ENCODE measurements at places on chromosomes 3 and 15. TPM values are rescaled to one million over a fixed set of nuclear protein-coding genes. Genes with fewer than 3 reads are reported as not detected.
A peak's percentile ranks its signal among the peaks of the same experiment; 100 is the strongest.

DNA sequence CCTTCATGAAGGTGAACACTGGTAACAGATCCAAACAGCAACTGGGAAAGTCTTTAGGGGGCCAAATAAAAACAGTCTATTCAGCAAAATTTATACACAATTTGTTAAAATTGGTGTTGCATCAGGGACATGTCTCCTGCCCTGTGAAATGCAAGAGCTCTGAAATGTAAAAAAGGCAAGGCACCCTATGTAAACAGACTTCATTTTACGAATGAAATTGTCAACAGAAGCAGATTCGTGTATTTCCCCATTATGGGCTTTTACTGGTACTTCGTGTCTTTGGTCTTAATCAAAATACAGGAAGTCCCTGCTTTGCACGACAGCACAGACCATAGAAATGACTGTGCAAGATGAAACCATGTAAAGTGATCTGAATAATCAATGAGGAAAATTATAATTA, 127.3 kb upstream of the THBS1 start:
- no peaks in the 10 kb centered on the region for H3K36me3 ChIP-seq
- H3K4me3 ChIP-seq, result no peak overlapping the region
- DNase-seq, result no peak
- H3K27me3 ChIP-seq, result no peaks in the 10 kb centered on the region
- H3K27ac ChIP-seq, result no peak overlapping the region
- no peaks in the 10 kb centered on the region for H3K4me1 ChIP-seq

DNA sequence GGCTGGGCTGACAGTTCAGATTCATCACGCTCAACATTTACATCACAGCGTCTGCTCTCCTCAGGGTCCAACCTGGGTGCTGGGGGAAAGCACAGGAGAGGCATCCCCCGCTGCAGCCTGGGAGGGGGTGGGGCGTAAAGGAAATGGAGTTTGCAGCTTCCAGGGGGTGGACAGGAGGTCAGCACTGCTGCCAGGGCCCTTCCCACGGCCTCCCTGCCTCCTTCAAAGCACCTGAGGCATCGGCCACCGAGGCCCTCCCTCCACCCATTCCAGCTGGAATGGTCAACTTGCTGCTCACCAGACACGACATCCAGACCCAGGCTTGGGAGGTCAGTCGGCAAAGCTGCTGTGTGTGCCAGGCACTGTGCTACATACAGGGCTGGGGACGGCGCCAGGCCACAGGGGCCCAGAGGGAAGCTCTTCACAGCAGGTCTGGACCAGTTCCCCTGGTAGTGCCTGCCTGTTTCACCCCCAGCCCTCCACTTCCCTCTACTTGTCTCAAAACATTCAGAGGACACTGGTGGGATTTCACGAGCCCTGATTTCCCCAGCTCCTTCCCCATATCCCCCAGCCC, 120.7 kb downstream of the ANP32A start:
- no peak overlapping the region for H3K27ac ChIP-seq
- no peaks in the 10 kb centered on the region for H3K36me3 ChIP-seq
- H3K4me1 ChIP-seq, result no peaks in the 10 kb centered on the region
- no peaks in the 10 kb centered on the region for H3K27me3 ChIP-seq
- no peak overlapping the region for H3K4me3 ChIP-seq
- no peak for DNase-seq

The VPS33B gene
- 18.1 TPM for total RNA-seq

DNA sequence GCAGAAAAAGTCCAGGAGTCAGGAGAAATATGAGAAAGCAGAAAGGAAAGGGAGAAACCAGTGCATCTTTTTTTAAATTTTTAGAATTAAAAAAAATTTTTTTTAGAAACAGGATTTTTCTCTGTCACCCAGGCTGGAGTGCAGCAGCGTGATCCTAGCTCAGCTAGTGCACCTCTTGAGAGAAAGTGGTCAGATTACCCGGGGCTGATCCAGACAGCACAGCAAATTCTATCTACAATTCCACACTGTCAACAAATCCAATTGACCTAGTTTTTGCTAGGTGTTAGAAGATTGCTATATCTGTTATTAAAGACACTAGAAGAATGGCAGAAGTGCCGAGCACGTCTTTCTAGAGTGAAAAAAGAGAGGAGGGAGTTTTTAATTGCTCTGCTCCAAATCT, 117.3 kb downstream of the RFTN1 start:
- H3K4me1 ChIP-seq, result no peaks in the 10 kb centered on the region
- DNase-seq, result no peak
- no peaks in the 10 kb centered on the region for H3K27me3 ChIP-seq
- H3K36me3 ChIP-seq, result no peaks in the 10 kb centered on the region
- no peak overlapping the region for H3K4me3 ChIP-seq

The TMEM158 gene
- 2.3 TPM for total RNA-seq

DNA sequence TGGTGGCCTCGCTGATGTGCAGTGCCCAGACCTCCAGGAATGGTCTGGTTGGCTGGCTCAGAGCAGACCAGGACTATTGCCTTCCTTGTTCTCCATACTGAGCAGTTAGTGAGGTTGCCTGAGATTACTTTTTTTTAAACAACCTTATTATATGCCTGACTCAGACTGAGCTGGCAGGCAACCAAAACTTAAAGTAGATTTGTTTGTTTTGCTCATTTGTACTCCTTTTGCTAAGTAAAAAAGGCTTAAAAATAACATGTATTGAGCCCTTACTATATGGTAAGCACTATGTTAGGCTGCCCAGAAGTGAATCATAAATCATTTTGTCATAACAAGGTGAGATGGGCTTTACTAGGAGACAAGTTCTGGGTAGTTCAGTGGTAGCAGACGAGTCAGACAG, 92.4 kb downstream of the GHSR start:
- H3K27me3 ChIP-seq, result no peaks in the 10 kb centered on the region
- no peaks in the 10 kb centered on the region for H3K36me3 ChIP-seq
- H3K27ac ChIP-seq, result no peak overlapping the region
- peak; percentile 34 for DNase-seq
- H3K4me1 ChIP-seq, result no peaks in the 10 kb centered on the region

DNA sequence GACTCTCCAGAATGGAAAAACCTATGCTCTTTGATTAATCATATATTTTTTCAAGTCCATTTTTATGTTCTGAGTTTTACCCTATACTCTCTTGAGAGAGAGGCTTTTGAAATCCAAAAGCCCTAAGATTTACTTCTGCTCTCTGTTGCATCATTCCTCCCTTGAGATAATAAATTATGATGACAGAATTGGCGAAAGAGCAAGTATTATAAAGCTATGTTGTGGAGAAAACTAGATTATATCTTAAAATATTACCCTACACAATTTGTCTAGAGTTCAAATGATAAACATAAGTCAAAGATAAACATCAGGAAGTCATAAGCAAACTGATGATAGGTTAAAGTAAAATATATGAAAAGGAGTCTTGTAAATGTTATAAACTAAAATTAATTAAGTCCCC, 293.4 kb upstream of the MME start:
- H3K27me3 ChIP-seq, result no peaks in the 10 kb centered on the region
- H3K36me3 ChIP-seq, result no peaks in the 10 kb centered on the region
- no peak for DNase-seq
- no peak overlapping the region for H3K4me3 ChIP-seq
- no peak overlapping the region for H3K27ac ChIP-seq

The CCDC54 gene
- total RNA-seq, result not detected

The PAQR5 gene
- total RNA-seq, result 71.1 TPM

- H3K36me3 ChIP-seq, result no peaks in the 10 kb centered on the region
- DNase-seq, result no peak
- H3K27me3 ChIP-seq, result no peaks in the 10 kb centered on the region
- H3K4me1 ChIP-seq, result no peaks in the 10 kb centered on the region
These were observed 103.8 kb upstream of the IL12A start for GRCh38 chr3:159884661-159885402.

The SLC12A8 gene
- 20.7 TPM for total RNA-seq

The SEMA3B gene
- 51.6 TPM for total RNA-seq

GRCh38 chr3:120907659-120908029, 361 bp upstream of the STXBP5L start:
- H3K27me3 ChIP-seq, result peaks cover 13% of the 10 kb centered on the region
- DNase-seq, result no peak
- H3K27ac ChIP-seq, result no peak overlapping the region

The ARGFX gene
- not detected for total RNA-seq

DNA sequence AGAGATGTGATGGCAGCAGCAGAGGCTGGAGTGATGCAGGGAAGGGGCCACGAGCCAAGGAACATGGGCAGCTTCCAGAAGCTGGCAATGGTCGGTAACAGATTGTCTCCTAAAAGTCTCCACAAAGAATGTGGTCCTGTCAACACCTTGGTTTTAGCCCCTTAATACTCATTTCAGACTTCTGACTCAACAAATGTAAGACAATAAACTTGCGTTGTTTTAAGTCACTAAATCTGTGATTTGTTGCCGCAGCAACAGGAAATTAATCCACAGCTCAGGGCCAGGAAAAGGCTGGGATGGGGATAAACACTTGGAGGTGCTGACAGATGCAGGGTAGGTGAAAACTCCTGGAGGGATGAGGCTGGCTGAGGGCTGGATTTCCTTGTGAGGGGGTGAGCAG, 69.9 kb downstream of the OXNAD1 start:
- no peaks in the 10 kb centered on the region for H3K4me1 ChIP-seq
- H3K27me3 ChIP-seq, result no peaks in the 10 kb centered on the region
- no peak overlapping the region for H3K27ac ChIP-seq
- no peak overlapping the region for H3K4me3 ChIP-seq
- no peak for DNase-seq

GRCh38 chr3:65151666-65152065, 463.9 kb upstream of the ADAMTS9 start:
- H3K36me3 ChIP-seq, result no peaks in the 10 kb centered on the region
- no peaks in the 10 kb centered on the region for H3K27me3 ChIP-seq
- no peak overlapping the region for H3K27ac ChIP-seq
- H3K4me1 ChIP-seq, result no peaks in the 10 kb centered on the region
- DNase-seq, result no peak

- H3K36me3 ChIP-seq, result no peaks in the 10 kb centered on the region
- H3K27ac ChIP-seq, result no peak overlapping the region
- H3K4me3 ChIP-seq, result no peak overlapping the region
These were observed 48.8 kb downstream of the STRIT1 start for GRCh38 chr3:155244699-155245098.

DNA sequence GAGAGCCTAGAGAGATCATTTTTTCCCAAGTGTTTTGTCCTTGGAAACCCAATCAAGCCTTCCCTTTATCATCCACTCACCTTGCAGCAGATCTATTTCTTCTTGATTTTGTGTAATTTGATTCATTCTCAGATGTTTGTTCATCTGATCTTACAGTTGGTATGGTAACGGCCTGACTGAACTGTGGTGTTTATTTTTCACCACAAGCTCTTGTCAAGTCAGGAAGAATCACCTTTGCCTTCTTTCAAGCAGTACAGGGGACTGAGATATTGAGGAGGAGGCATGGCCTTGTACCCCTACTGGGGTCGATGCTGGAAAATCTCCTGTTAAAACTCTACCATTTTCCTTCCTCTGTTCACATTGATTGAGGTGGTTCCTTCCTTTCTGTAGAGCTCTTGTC, 361.4 kb upstream of the CFAP20DC start:
- DNase-seq, result no peak
- no peak overlapping the region for H3K4me3 ChIP-seq
- peaks cover 14% of the 10 kb centered on the region for H3K4me1 ChIP-seq
- H3K27ac ChIP-seq, result no peak overlapping the region
- H3K27me3 ChIP-seq, result no peaks in the 10 kb centered on the region

DNA sequence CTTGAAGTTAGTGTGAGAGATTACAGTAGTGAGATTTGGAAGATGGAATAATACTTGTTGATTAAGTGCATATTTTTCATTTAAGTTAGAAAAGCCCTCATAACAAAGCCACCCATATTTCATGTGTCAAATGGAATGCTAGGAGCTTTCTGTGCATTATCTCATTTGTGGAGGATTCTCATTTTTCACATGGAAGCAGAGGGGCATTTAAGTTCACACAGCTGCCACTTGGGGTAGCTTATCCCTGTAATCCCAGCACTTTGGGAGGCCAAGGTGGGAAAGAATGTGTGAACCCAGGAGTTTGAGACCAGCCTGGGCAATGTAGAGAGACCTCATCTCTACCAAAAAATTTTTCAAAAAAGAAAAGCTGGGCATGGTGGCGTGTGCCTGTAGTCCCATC, 55.2 kb downstream of the RAB7A start:
- H3K36me3 ChIP-seq, result no peaks in the 10 kb centered on the region
- DNase-seq, result no peak
- H3K27me3 ChIP-seq, result no peaks in the 10 kb centered on the region
- no peak overlapping the region for H3K27ac ChIP-seq
- peaks cover 22% of the 10 kb centered on the region for H3K4me1 ChIP-seq

DNA sequence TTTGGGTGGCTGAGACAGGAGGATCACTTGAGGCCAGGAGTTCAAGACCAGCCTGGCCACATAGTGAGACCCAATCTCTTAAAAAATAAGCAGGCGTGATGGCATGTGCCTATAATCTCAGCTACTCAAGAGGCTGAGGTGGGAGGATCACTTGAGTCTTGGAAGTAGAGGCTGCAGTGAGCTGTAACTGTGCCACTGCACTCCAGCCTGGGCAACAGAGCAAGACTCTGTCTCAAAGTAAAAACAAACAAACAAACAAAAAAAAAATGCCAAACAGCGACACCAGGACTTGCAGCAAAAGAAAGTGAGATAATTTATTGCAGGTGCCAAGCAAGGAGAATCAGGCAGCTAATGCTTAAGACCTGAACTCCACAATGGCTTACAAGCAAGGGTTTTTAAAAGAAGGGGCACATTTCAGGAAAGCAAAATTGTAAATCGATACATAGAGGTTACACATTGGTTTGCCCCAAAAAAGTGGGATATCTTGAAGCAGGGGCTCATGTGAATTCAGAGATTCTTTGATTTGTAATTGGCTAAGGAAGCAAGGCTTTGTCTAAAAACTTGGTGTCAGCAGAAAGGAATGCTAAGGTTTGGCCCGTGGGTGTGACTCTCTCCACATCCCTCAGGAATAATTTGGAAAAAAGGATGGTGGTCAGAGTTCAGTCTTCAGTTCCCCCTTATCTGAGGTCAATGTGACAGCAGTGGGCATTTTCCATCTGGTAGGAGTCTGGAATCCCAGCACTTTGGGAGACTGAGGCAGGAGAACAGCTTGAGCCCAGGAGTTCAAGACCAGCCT, 5.2 kb upstream of the MPI start:
- no peak for DNase-seq
- no peaks in the 10 kb centered on the region for H3K4me1 ChIP-seq
- H3K4me3 ChIP-seq, result no peak overlapping the region
- H3K27ac ChIP-seq, result no peak overlapping the region

GRCh38 chr3:149553781-149554451, 79.4 kb downstream of the TM4SF4 start:
- peak overlapping the region; percentile 54 for H3K27ac ChIP-seq
- DNase-seq, result no peak
- H3K27me3 ChIP-seq, result no peaks in the 10 kb centered on the region
- no peak overlapping the region for H3K4me3 ChIP-seq
- H3K36me3 ChIP-seq, result no peaks in the 10 kb centered on the region
- H3K4me1 ChIP-seq, result no peaks in the 10 kb centered on the region

DNA sequence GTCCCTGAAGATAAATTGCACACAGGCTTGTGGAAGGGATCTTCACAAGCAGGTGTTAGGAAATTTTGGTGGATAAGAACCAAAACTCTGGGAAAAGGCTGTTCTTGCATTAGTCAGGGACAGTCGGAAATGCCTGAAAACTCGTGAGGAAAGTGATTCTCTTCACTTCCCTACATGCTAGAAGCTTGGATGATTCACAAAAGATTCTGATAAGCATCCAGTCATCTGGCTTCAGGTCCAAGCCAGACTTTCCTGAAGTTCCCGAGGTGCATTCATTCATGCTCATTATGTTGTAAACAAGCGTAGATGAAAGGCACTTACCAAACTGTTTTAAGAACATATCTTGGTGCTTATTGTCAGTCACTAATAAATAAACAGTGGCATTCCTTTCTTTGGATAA, 1028.7 kb downstream of the NTRK3 start:
- no peaks in the 10 kb centered on the region for H3K4me1 ChIP-seq
- DNase-seq, result no peak
- H3K27ac ChIP-seq, result no peak overlapping the region
- no peaks in the 10 kb centered on the region for H3K36me3 ChIP-seq
- H3K27me3 ChIP-seq, result no peaks in the 10 kb centered on the region

The GOLGA8A gene
- 10.8 TPM for total RNA-seq
